ENCODE measurements at places on chromosomes 2 and 18. TPM values are rescaled to one million over a fixed set of nuclear protein-coding genes. Genes with fewer than 3 reads are reported as not detected.

The NGEF gene
- total RNA-seq = 0.16 TPM

The DSEL gene
- 1.6 TPM for total RNA-seq

GRCh38 chr18:57767259-57768050, 35.7 kb downstream of the ATP8B1 start:
- DNase-seq = no peak

The APCDD1 gene
- 38.0 TPM for total RNA-seq

- DNase-seq = peak; percentile 65
These were observed 14.6 kb upstream of the NFATC1 start for GRCh38 chr18:79380816-79381806.

- no peak for DNase-seq
These were observed 19.3 kb downstream of the TTN start for GRCh38 chr2:178787934-178788333.

GRCh38 chr2:19348692-19349091, 9.7 kb downstream of the OSR1 start:
- no peak for DNase-seq

DNA sequence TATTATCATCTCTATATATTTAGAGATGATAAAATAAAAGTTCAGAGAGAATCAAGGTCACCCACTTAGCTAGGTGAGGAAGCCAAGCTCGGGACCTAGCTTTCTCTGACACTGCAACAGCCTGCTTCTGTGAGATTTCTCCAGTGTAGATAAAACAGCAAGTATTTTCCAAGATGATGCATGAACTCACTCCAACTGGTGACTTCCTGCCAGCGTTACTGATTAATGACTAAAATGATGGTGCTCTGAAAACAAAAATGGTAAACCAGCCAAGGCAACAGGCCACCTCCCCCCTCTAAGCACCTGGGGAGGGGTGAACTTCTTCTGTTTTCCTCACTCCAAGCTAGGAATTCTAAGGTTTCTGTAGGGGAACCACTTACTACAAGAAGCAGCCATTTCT, 510.2 kb upstream of the ID2 start:
- no peak for DNase-seq

DNA sequence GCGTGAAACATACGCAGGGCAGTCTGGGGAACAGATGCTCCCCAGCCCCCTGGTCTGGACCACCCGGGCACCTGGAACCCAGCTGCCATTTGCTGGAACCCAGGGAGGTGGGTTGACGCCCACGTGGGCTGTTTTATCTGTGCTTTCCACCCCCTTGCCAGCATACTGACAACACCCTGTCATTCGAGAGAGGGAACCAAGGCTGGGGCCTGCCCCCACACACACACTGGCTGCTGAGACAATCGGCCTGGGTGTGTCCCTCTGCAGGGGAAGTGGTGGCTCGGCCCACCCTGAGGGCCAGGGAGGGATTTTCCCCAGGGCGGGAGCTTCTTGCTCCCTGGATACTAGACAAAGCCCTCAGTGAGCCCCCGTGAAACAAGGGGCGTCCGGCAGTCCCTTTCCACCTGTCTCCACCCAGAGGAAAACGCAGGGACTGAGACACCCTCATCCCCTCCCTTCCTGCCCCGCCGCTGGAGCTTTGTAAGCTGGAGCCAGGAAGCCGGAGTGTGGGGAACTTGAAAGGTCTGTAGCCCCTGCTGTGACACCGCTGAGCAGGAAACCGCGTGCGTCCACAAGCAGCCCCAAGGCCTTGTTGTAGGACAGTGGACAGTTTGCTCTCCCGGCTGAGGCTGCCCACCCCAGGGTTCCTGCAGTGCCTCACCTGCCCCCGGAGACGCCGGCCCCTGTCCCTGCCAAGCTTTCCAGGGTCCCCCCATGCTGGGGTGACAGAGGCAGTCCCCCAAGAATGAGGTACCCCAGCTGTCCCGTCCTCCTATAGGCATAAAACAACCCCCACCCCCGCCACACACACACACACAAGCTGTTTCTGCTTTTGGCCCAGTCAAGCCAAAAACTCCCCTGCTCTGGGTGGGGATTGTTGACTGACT, 14.1 kb upstream of the KLF11 start:
- DNase-seq = peak; percentile 73

The ALLC gene
- total RNA-seq = not detected

The CMPK2 gene
- 3.2 TPM for total RNA-seq

Data from left ventricle myocardium inferior (tissue), 1 donor.